ENCODE measurements at places on chromosomes 6 and 20.
A peak's percentile ranks its signal among the peaks of the same experiment; 100 is the strongest.

- no peak for DNase-seq
Measured at GRCh38 chr6:14442242-14442641, 324.7 kb downstream of the CD83 start.

GRCh38 chr6:46773201-46773855 is 19.9 kb upstream of the MEP1A start:
- peak; percentile 79 for DNase-seq

- DNase-seq = peak; percentile 69
Measured at GRCh38 chr6:42224222-42225028, 6.8 kb upstream of the MRPS10 start.

GRCh38 chr6:17115251-17116116 is 13.6 kb downstream of the STMND1 start:
- DNase-seq = no peak

DNA sequence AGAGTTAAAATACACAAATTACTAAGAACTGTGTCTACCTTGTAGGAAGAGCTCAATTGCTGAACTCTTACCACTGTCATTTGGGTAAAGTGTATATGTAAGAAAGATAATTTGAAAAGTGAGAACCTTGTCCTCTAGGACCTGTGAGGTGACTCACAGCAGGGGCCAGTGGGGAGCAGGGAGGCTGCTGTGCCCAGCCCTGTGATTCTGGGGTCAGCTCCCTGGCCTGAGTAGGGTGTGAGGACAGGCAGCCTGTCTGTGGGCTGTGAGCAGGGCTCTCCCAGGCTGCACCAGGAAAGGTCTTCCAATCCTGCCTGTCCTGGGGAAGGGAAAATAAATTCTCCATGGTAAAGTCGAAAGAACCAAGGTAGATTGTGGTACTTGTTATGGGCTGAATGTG is 27.3 kb upstream of the SIRPG start:
- DNase-seq = no peak

- no peak for DNase-seq
Measured at GRCh38 chr6:22878324-22878701, 308.9 kb downstream of the HDGFL1 start.

- DNase-seq = no peak
Measured at GRCh38 chr6:43516367-43516696, 394 bp downstream of the YIPF3 start.

GRCh38 chr6:133683606-133684005 is 205.3 kb upstream of the TCF21 start:
- DNase-seq = no peak

DNA sequence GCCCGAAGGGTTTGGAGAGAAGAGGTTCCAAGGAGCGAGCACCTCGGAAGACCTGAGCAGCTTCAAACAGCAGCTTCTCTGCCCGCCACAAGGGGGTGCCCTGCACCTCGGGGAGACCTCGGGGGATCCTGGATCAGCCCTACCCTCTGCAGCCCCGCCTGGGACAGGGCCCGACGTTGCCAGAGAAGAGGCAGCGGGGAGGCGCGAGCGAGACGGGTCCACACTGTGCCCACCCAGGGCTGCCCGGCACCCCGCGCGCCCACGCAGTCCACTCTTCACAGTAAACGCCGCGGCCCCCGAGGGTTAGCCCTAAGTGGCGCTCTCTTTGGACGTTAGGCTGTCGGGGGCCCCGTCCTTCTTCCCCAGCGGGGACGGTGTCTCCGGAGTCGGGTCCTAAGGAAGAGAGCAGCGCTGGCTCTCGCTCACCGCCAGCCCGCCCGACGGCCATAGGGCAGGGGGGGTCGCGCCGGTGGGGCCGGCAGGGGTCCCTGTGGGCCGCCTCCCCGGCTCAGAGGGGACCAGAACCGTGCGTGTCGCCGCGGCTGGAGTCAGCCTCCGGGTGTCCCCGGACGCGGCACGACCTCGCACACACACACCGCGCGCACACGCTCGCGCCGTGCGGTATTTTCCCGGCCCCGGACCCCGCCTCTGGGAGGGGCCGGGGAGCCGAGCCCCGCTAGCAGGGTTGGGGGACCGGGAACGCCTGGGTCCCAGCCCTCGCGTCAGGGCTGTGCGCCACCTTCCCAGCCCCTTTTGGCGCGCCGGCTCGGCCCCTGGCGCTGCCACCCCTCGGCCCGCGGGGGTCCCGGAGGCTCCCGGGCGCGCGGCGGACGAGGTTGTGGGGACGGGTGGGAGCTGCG is 929 bp downstream of the CDH22 start:
- DNase-seq = peak; percentile 95

- peak; percentile 72 for DNase-seq
Measured at GRCh38 chr20:61958773-61959700, 106.6 kb downstream of the TAF4 start.

DNA sequence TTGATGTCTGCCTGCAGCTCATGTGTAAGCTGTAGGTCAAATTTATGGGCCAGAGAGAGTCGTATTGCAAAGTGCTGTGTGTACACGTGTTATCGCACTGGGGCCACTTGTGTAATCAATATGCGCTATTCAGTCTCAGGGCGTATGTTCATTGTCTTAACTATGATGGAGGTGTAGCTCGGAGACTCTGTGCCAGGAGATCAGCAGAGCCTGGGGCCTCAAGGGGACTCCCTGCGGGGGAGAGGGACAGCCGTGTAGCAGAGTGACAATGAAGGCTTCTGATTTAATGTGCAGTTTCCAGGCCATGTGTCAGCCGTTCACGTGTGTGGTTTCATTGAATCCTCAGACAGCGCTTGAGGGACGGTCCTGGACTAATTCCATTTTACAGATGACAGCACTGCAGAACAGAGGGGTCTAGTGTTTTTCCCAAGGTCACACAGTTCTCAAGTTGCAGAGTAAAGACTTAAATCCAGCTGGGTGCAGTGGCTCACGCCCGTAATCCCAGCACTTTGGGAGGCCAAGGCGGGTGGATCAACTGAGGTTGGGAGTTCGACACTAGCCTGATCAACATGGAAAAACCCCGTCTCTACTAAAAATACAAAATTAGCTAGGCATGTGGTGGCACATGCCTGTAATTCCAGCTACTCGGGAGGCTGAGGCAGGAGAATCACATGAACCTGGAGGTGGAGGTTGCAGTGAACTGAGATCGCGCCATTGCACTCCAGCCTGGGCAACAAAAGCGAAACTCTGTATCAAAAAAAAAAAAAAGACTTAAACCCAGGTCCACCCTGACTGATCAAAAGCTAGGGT is 242.5 kb downstream of the PREX1 start:
- DNase-seq = no peak
